HCT116 (cell line): ENCODE measurements at places on chromosomes 5 and 9.

GRCh38 chr5:124210111-124210910 lies 536.1 kb downstream of the ZNF608 start:
- DNase-seq: no peak

DNA sequence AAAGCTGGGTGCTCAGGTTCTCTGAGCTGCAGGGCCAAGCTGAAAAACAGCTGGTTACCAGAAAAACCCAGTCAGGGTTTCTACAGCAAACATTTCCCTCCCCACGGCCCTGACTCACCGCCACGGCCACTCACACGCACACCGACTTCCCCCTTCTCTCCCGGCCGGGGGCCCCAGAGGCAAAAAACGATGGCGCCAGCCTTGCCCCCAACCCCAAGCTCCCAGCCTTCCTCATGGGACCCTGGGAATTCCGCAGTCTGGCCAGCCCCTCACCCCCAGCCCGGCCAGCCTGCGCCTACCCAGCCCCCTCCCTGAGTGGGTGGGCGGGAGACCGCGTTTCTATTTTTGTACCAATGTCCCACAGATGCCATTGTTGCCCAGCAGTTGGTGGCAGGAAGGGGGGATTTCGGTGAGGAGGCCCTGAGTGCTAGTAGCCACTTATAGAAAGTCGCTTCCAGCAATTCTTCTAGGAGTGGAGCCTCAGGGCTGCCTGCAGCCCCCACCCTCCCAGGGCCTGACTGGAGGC lies 18.4 kb downstream of the ENG start:
- DNase-seq: no peak

- no peak for DNase-seq
Measured at GRCh38 chr5:87765009-87765408, 352.3 kb upstream of the CCNH start.

DNA sequence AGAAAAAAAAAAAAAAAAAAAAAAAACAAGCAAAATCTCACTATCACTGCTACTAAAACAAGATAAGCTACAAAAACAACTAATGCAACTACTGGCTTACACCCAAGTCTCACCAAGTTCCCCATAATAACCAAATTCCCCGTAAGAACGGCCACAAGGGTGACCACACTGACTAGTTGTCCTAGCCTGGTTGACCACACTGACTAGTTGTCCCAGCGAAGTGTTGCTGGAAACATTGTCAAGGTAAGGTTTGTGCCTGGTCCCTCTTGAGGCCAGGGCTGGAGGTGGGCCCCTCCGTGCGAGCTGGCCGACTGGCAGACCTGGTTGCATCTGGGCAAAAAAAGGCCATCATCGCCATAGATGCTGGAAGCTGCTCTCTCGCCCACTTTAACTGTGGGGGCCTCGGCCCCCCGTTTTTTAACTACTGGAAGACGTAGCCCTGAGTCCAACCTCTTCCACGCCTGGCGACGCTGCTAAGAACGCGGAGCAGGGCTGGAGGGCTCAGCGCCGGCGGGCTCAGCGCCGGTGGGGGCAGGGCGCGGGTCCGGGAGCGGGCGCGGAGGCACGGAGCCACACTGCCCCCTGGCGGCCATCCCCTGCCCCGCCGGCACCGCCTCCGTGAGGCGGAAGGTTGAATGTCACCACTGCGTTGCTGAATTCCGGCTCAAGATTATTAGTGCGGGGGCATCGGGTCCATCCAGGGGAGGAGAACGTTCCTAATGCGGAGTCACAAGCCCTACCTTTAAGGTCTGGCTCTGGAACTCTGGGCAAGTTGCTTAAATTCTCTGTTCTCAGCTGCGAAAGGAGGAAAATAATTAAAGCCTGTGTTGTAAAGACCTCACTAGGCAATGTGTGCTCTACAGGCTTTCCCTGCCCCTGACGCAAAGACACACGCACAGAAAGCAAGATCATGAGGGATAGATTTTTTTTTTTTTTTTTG lies 84.0 kb downstream of the HSD17B3 start:
- no peak for DNase-seq

DNA sequence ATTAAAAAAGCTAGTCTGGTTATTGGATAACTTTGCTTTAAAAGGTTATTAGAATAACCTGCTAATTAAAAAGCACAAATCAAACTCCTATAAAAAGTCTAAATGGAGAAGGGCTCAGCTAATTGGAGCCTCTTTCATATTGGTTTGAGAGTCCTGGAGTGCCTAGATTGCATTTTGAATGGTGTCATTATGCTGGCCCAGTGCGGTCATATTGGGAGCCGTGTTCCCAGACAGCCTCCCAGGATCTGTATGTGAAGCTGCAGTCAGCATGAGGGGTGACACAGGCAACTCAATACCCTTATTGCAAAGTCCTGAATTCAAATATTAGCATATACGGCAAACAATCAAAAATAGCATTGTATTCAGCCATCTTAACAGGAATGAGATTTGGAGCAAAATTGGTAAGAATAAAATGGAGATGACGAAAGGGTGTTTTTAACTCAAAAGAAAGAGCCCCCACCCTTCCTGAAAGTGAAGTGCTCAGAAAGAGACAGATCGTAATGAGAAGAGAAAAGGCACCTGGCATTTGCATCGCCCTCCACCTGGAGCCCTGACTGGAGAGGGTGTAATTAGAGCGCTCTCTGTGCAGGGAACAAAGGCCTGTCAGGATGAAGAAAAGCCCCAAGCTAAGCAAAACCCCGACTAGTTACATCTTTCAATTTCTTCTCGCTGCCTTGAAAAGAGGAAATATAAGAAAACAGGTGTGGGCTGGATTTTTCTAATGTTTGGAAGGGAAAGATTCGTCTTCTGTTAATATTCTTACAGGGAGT lies 621.0 kb upstream of the ADAMTS16 start:
- no peak for DNase-seq

DNA sequence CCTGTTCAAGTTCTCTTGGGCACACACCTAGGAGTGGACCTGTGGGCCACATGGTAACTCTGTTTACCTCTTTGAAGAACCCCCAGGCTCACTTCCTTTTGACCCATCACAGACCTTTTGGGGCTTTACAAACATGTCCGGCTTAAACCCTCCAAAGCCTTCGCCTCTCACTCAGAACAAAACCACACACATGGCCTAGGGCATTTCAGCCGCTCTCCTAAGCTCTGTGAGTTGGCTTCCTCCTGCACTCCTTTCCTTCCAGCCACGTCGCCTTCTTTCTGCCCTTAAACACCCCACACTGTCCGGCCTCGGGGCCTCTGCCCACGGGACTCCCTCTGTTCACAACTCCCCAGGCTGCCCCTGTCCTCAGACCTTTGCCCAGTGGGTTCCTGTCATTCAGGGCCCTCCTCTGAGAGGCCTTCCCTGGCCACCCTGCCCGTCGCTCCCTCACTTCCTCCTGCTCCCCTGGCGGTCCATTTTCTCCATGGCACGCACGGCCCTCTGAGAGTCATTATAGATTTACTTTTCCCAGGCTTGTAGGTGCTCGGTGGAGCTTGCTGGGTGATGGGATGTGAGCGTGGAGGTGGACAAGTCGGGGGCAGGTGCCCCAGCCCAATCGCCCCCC lies 1.9 kb downstream of the DOK3 start:
- no peak for DNase-seq

GRCh38 chr5:53035868-53036381 lies 46.8 kb downstream of the ITGA2 start:
- no peak for DNase-seq

DNA sequence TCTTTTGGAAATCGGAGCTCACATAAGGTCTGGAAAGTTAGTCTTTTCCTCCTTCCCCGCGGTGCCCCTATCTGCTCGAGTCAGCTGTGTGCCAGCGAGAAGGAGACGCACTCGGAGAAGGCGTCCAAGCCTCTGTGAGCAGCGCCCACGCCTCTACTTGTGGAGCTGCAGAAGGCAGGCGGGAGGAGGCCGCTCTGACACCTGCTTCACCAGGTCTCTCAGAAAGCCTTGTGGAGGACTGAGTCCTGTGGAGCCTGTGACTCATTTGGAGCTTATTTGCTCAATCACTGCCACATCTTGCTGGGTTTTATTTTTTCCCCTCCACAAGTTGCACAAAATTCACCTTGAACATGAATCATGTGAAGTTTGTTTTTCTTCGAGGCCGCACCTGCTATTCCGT lies 117.5 kb downstream of the IRX2 start:
- DNase-seq: no peak

DNA sequence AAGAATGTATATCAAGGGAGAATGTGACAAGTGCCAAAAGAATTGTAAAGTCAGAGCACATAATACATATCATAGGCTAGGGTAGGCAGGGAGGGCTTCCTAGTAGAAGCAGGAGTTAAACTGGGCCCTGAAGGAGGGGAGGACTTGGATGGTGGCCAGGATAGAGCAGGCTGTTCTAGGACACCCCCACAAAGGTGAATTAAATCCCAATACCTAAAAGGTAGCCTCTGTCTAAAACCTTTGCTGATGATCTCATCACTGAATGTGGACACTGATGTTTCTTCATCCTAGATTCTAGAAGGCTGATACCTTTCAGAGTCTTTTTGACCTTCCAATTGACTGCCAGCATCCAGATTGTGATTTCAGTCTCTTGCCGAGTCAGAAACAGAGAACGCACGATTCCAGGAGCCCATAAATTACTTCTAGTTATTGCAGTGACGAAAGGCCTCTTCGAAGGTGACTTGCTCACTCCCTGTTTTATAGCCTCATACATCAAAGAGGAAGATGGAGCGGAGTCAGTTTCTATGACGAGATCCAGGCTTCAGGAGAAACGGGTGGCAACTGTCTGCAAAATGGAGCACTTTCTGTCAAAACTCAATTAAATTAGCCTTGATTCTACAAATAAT lies 43.2 kb downstream of the KIF4B start:
- DNase-seq: no peak

DNA sequence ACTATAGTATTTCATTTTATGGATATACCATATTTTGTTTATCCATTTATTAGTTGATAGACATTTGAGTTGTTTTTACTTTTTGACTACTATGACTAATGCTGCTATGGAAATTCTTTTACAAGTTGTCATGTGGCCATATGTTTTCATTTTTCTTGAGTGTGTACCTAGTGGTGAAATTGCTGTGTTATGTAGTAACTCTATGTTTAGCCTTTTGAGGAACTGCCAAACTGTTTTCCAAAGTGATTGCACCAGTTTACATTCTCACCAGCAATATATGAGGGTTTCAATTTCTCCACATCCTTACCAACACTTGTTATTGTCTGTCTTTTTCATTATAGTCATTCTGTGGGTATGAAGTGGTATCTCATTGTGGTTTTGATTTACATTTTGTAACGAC lies 75.4 kb downstream of the GRIA1 start:
- DNase-seq: no peak
